ENCODE measurements at places on chromosomes 4 and X.

DNA sequence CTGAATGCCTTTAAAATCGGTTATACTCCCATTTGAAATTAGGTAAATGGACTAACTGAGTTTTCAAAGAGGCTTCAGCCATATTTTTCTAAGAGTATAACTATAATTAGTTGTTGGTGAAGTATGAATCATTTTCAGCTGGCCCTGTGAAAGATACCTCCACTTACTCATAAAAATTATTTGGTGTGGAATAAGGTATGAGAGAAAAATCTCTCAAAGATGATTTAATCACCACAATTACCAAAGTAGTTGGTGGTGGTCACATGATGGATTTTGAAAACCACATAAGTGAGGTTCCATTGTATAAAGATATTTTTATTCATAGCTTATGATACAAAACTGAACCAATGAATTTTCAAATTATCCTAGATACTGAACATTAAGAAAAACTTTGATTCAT lies 9.0 kb upstream of the KLHL2 start:
- no peak for DNase-seq

GRCh38 chrX:68703846-68704245 lies 56.4 kb downstream of the STARD8 start:
- no peak for DNase-seq

GRCh38 chr4:140697709-140698560 lies 58.2 kb downstream of the TBC1D9 start:
- DNase-seq, result no peak

DNA sequence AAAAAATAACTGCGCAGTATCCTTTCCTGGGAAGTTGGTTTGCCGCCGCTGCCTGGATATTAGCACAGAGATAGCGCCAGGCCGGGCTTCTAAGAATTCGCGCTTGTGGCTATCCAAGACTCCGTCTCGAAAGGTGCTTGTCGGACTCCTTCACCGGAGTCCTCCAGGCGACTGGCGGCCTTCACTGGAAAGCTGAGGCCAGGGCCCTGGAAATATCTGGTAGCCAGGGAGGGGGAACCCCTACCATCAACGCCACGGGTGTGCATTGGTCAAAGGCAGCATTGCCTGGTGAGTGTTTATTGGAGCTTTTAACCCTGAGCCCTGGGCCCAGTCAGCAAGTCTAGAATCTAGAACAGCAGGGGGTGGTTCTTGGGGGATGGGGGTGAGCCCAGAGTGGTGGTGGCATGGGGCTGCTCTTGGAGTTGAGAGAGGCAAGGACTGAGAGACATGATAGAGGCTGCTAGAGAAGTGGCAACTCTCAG lies 577 bp upstream of the PIM2 start:
- DNase-seq, result no peak

DNA sequence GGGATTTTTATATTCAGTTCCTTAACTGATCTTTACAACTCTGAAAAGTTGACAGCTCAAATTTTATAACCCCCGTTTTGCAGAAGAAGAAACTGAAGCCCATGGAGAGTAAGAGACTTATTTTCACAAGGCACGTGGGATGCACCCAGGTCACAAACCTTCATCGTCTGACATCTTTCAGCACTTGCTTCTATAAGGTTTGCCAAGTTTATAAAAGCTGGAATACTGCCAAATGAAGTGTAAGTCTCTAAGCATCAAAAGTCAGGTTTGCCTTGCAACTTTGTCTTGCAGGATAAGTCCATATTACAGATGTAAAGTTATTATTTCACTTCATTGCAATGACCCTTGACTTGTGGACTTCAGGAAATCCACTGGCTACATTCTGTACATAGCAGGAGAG lies 6.3 kb upstream of the KCNIP4 start:
- no peak for DNase-seq

GRCh38 chrX:151176231-151176750 lies at the start of gene GPR50:
Gene GPR50, plus strand, starts transcription at chrX:151176584. Its CDS starts 138 bp downstream, at chrX:151176722.
- no peak for DNase-seq

Measured in stimulated activated CD4-positive, alpha-beta T cell treated with anti-CD3 and anti-CD28 coated beads, Interleukin-4, amount 100 ng/mL, for 4 hours (primary cell).